SW 1271 (cell line): ENCODE measurements at places on chromosomes 4 and X.

GRCh38 chr4:122772986-122773385, 40.5 kb downstream of the BBS12 start:
- DNase-seq, result no peak

- DNase-seq, result no peak
These were observed 909 bp upstream of the SLAIN2 start for GRCh38 chr4:48340276-48340964.

GRCh38 chrX:134622056-134622812, 36.0 kb downstream of the PLAC1 start:
- DNase-seq, result peak; percentile 79

DNA sequence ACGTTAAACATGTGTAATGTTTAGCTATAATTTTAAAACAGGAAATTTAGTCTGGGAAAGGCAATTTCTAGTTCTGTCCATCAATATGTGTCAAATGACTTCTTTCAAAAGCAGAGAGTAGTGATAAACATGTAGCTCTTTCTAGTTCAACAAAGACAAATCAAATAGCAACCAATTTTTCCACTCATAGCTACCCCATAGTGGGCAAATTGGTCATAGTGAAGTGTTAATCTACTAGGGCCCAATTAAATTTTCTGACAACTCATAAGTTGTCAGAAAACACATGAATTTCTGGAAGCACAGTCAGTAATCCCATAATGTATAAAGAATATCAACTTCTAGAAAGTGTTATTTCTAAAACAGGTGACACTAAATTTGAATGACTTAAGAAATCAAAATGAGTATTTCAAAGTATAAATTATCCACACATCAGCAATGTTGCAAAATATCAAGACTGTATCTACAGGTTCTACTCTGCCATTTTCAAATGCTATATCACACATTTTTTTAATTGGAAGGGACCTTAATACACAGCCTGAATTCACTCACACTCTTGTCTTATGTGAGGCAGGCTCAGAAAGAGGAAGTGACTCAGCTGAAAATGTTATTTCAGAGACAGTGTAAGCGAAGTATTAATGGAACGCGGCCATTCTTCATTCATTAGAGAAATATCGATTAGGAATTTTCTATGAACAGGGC, 7.7 kb downstream of the OCIAD2 start:
- peak; percentile 66 for DNase-seq

- peak; percentile 13 for DNase-seq
These were observed 12.4 kb downstream of the EPGN start for GRCh38 chr4:74320559-74321118.

DNA sequence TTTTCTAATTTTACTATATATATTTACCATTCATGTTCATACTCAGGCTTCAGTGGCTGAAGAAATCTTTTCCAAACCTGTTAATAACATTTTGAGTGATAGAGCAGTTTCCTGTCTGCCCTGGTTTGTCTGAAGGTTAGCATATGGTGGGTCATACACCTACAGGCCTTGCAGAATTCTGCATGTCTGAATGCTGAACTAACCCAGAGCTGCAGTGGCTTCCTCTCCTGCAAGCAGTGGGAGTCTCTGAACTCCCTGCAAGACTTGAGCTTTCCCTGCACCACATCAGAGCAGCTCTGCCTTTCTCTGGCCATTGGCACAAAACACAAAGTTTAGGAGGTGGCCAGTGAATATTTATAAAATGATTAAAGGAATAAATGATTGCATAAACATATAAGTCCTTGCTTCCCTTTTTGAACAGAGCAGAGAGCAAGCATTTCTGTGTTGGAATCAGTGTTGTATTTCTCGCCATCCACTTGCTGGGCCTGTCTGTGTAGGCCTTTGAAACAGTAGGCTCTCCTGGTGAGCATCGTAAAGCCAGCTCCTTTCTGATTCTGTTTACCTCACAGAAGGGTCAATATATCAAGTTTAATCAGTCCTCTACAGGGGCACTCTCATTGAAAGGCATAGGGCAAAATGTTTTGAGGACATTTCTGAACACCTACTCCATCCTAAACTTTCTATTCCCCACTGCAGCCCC, 15.0 kb upstream of the UNC5C start:
- no peak for DNase-seq

DNA sequence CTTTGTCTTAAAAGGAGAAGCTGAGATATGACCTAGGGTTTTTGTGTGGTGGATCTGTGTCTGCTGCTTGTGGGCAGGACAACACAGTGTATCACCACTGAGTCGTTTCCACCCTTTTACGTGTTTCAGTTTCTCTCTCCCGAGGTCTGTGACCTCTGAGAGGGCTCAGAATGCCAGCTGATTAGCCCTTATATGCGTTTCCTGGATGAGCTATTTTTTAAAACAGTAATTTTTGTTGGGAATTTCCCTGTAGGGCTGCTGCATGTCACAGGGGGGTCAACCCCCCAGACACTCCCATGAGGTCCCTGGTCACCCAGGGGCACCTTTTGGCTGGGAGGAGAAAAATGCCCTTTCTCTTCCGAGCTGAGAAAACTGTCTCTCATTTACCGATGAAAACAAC, 170.4 kb upstream of the CASK start:
- no peak for DNase-seq
